ENCODE measurements at places on chromosomes 7 and 10.

DNA sequence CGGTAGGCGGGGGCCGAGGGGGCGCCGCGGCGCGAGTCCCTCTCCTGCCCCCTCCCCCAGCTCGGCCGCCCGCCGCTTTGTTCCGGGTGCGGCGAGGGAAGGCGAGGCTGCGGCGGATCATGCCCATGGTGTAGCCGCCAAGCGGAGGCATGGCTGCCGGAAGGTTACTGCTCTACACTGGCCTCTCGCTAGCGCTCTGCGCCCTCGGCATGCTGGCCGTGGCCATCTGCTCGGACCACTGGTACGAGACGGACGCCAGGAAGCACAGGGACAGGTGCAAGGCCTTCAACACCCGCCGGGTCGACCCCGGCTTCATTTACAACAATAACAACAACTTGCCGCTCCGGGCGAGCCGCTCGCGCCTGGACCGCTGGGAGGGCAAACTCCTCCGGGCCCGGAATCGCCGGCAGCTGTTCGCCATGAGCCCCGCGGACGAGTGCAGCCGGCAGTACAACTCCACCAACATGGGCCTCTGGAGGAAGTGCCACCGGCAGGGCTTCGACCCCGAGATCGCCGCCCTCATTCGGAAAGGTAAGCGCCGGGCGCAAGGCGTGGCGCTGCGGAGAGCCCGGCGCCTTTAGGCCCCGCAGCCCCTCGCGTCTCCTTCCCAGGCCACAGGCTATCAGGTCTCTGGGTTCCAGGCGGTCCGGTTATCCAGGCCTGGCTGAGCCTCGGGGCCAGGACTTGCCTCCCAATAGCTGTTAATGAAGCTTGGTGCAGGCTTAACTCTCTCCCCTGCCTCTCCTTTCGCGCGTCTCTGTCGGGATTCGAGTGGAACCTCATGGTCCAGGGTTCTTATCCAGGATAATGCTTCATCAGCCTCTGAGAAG lies 513 bp downstream of the TMEM178B start:
- DNase-seq = no peak

DNA sequence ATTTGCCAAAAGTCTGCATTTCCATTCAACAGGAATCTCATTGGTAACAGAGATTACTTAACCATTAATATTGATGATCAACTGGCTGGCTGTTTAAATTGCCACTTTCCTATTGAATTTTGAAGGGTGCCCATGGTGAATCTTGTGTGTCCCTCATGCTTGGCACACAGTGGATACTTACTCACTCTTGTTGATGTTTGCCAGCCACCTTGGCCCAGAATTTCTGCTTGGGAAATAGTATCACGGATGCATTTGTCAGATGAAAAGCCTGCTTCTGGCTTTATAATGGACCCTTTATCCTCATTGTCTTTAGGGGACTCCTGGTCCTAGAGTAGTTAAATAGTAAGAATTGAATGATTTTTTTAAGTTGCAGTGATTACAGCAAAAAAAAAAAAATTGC lies 52.0 kb downstream of the MMRN2 start:
- no peak for DNase-seq

GRCh38 chr7:94486216-94486615 lies 23.4 kb upstream of the CASD1 start:
- no peak for DNase-seq

GRCh38 chr10:29150010-29150409 lies 138.9 kb upstream of the LYZL1 start:
- DNase-seq = no peak

- DNase-seq = no peak
Measured at GRCh38 chr10:32982293-32982709, 24.3 kb upstream of the ITGB1 start.

DNA sequence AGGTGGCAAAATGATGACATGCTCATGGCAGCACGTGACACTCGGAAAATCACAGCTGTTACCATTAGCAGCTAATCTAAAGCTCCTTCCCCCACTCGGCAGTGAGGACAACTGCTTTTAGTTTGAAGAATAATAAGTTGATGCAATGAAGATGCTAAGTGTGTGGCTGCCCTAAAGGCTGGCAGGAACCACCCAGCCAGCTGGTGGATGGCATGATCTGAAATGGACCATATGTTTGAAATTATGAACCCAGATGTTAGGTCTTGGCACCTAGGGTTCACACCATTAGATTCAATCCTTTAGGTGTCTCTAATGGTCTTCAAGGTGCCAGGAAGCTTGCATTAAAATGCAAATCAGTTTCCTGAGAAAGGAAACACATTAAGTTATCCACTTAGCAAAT lies 230.1 kb downstream of the WDR11 start:
- no peak for DNase-seq
